ENCODE measurements at places on chromosomes 12 and 14. TPM values are rescaled to one million over a fixed set of nuclear protein-coding genes. Genes with fewer than 3 reads are reported as not detected.

Gene LTBP2
- 10.5 TPM for total RNA-seq

Gene TBX5
- 1.9 TPM for total RNA-seq

Gene PKP2
- total RNA-seq: 3.1 TPM

Gene PYGL
- total RNA-seq: 25.8 TPM

Gene NPAS3
- 5.7 TPM for total RNA-seq

Gene PLXNC1
- 11.7 TPM for total RNA-seq

Gene STAC3
- 202 TPM for total RNA-seq

Gene BICDL1
- total RNA-seq: 1.3 TPM

Gene GLIPR1L2
- total RNA-seq: 1.5 TPM

Gene WIF1
- total RNA-seq: 12.8 TPM

Gene EML1
- total RNA-seq: 39.6 TPM

Gene LMNTD1
- 0.18 TPM for total RNA-seq

Gene TMEM132C
- total RNA-seq: 0.89 TPM

Gene SCNN1A
- not detected for total RNA-seq

Gene LALBA
- total RNA-seq: not detected

Gene KRT81
- total RNA-seq: 0.04 TPM

Gene ZFHX2
- total RNA-seq: 0.35 TPM

Gene REP15
- 1.3 TPM for total RNA-seq

Gene C14orf180
- total RNA-seq: 18.8 TPM

Gene SCARB1
- total RNA-seq: 7.3 TPM

Gene SOAT2
- 0.04 TPM for total RNA-seq

Gene TUBA1B
- total RNA-seq: 884 TPM

Gene MMP14
- total RNA-seq: 232 TPM

Gene HAL
- total RNA-seq: 0.18 TPM

Gene DIO3
- 3.3 TPM for total RNA-seq

Gene SVOP
- total RNA-seq: 0.27 TPM

Gene FAIM2
- 3.6 TPM for total RNA-seq

Gene PLBD1
- 23.2 TPM for total RNA-seq

Gene PDZRN4
- 4.6 TPM for total RNA-seq

Gene ABCC9
- total RNA-seq: 104 TPM

Gene GPR68
- 0.35 TPM for total RNA-seq

Gene RNFT2
- 1.3 TPM for total RNA-seq

Gene CCDC38
- 0.09 TPM for total RNA-seq

Gene TSHR
- total RNA-seq: 0.31 TPM

Gene SERPINA5
- 0.18 TPM for total RNA-seq

Gene LRP1-AS
- total RNA-seq: 0.66 TPM

Gene GRIN2B
- total RNA-seq: 0.58 TPM

Gene SH2B3
- total RNA-seq: 9.1 TPM

All from muscle of leg (tissue), 16 donors.